ENCODE measurements at places on chromosomes 3 and 15.
A peak's percentile ranks its signal among the peaks of the same experiment; 100 is the strongest.

DNA sequence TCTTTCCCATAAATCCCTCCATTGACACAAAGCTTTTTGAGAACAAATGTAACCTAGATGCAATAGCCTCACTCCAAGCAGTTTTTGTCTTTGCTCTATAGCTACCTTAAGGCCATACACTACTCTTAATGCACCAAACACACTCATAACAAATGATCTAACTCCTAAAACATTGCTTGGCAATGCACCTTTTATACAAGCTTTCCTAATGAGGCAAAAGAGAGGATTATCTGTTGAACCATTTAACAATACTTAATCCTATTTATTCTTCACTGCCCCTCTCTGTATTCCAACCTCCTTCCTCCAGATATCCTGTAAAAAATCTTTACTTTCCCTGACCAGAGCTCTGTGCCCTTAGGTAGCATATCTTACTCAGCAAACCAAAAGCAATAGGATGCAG lies 558.1 kb upstream of the MDFIC2 start:
- DNase-seq: no peak

DNA sequence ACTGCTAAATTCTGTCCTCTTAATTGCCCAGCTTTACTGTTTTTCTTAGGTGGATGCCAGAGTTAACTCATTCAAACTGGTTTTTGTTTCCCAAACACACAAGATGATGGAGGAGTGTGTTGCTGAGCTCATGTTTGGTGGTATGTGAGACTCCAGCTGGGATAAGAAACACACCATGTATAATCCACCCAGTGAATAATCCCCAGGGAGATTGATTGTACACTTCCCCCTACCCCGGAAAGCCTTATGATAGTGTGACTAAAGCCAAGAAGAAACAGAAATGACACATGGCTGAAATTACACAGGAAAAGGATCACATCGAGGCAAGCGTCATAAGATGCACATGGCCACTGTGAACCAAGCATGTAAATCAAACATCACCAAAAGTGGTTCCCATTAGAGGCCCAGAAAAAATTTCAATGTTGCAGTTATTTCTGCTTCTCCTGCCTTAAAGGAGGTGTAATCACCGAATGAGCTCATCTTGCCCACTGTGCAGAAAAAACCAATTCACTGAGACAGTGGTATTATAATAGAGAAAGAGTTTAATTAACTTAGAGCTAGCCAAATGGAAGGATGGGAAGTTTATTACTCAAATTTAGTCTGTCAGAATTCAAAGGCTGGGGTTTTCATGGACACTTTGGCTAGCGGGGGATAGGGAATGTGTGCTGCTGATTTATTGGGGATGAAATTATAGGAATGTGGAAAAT lies 56.7 kb upstream of the MAGI1 start:
- no peak for DNase-seq

DNA sequence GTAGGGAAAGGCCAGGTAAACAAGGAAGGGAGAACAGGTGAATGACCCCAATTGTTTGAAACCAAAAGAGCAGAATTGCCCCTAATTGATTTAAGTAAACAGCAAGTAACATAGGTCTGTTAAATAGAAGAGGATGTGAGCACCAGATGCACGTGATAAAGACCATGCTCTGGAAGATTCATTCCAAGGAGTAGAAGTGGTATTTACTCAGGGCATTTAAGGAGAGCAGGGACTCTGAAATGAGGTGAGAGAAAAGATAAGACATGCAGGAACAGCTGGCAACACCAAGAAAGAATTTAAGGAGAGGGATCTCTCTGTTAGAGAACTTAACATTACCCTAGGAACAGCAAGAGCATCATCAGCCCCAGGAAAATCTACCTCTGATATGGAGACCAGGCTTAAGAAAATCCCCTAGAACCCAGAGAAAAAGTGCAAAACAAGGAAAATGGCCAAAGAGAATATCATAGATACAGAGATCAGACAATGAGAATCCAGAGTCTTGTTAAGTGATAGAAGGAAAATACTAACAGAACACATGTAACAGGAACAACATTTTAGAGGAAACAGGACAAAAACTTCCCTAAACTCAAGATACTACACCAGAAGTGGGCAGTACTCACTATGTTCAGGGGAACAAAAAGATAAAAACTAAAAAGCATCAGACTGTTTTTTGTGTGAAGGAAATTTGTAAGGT lies 6.4 kb downstream of the NUDT16 start:
- DNase-seq: no peak

DNA sequence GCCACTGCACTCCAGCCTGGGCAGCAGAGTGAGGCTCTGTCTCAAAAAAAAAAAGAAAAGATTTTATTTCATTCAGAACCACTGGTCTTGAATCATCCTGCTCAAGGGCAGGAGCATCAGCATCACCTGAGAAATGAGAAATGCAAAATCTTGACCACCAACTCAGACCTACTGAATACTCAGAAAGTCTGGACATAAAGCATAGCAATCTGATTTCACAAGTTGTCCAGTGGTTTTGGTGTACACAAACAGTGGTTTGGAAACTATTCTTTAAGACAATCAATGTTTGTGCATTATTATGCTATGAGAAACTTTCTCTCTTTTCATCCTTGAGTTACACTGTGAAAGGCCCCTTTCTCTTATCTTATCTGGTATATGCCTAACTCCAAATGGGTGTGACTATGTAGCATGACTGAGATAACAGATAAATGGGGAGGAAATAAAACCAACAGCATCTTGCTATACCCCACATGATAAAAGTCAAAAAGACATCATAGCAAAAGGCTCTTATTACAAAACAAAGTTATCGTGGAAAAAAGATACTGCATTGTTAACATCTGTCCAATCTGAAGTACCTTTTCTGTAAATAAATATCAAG lies 174.2 kb upstream of the STT3B start:
- DNase-seq: no peak

DNA sequence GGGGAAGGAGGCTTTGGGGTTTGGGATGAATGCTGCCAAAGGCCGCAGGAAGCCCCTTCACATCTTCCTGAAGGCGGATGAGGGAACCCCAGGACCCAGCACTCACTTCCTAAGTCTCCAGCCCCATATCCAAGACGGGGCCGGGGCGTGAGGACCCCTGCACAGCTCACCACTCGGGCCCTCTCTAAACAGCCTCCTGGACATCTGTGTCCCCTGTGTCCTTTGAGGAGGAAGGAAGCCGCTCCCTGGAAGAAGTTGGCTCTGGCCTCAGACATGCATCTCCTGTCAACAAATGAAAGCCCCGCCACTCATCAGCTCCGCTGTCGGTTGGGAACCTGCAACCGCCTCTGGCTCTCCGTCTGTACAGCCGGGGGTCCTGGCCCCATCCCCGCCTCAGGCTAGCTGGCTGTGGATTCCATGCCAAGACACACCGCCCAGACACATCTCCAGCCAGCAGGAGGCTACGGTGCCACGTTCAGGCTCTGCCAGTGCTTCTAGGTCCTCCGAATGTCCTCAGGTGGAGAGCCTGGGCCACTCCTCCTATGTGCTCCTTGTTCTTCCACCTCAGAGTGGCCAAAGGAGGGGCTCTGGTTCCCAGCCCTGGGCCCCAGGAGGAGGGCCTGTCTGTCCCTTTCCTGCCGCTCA lies 140.0 kb upstream of the MEF2A start:
- DNase-seq: no peak

DNA sequence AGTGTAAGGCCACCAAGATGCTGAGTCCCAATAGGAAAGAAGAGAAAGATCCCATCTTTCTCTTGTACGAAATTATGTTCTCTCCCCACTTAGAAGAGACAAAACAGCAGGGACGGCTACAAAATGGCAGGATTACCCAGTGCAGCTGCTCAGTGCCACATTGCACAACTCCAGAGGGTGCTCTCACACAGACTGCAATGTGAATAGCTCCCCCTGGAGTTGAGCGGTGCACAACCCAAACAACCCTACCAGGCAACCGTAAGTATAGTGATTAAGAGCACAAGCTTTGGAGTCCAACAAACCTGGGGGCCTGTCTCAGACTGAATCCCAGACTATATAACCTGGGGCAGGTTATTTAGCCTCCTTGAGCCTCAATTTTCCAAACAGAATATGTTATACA lies 3.1 kb upstream of the BHLHE40 start:
- DNase-seq: no peak

- no peak for DNase-seq
Measured at GRCh38 chr15:87362531-87362930, 894.0 kb downstream of the NTRK3 start.

DNA sequence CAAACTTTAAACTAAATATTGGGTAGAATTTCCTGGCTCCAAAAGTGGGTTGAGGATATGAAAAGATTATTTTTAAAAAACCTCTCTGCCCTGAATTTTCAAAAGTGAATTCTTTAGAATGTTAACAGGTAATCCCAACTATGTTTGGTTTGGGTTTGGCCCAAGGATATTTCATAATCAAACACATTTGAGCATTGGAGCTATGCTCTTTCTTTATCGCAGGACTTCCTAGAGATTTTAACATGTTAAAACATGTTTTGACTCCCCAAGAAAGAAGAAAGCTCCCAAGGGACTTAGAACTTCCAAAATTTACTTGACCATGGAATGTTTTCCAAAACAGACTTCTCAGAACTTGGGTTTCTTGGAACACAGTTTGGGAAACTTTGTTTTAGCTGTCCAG lies 75.6 kb upstream of the SYNPR start:
- DNase-seq: no peak

- DNase-seq: no peak
Measured at GRCh38 chr15:52232327-52232726, 41.1 kb upstream of the GNB5 start.

- no peak for DNase-seq
Measured at GRCh38 chr3:189606774-189607173, 24.4 kb upstream of the TP63 start.

DNA sequence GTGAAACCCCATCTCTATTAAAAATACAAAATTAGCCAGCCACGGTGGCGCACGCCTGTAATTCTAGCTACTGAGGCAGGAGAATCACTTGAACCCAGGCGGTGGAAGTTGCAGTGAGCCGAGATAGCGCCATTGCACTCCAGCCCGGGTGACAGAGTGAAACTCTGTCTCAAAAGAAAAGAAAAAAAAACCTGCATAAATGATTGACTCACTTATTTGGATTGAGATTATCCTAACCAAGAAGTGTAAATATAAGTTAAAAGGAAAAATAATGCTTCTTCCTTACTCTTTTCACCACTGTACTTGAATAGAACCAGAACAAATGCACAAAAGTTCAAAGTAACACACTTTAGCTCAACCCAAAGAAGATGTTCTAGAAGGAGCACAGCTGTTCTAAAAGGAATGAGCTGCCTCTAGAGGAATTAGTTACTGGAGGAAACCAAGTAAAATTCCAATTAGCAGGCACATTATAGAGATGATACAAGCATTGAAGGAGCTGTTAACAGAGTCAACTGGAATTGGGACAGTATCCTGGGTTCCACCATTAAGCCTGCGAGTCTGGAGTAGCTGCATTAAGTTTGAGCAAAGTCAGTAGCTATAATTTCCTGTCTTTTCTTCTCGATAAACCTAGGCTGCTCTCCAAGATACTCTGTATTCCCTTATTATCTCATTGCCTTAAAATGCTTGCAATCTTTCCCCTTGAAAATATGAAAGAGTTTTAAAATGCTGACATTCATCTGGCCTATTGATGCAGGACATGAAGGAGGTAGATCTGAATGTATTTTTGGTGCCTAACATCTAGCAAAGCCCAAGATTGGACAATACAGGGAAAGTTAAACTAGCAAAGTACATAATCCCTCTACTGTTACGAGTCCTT lies 9.5 kb downstream of the MTHFS start:
- no peak for DNase-seq

GRCh38 chr3:143068059-143068458 lies 51.5 kb upstream of the CHST2 start:
- no peak for DNase-seq

DNA sequence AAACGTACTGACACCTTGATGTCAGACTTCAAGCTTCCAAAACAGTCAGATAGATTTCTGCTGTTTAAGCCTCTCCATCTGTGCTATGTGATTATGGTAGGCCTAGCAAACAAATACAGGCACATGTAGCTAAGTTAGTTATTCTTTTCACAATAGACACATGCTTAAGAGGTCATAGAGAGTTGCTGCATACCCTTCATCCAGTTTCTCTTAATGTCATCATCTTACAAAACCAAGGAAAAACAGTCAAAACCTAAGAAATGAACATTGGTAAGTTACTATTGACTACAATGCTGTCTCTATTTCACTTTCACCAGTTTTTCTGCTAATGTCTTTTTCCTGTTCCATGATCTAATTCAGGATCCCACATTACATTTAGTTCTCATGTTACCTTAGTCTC lies 946.8 kb downstream of the TUSC7 start:
- DNase-seq: no peak

DNA sequence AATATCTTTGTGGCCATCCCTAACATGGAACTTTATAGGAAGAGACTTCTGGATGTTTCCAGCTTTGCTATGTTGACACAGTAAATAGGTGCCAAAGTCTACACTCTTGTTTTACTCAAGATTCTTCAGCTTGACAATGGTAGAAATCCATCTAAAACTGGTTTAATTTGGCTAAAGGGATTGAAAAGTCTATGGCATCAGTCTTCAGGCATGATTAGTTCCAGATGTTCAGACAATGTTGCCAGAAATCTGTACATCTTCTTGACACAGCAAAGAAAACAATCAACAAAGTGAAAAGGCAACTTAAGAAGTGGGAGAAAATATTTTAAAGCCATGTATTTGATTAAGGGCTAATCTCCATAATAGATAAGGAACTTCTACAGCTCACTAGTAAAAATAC lies 130.5 kb downstream of the LRRC3B start:
- no peak for DNase-seq

GRCh38 chr15:33163816-33164215 lies 30.7 kb downstream of the FMN1 start:
- no peak for DNase-seq

DNA sequence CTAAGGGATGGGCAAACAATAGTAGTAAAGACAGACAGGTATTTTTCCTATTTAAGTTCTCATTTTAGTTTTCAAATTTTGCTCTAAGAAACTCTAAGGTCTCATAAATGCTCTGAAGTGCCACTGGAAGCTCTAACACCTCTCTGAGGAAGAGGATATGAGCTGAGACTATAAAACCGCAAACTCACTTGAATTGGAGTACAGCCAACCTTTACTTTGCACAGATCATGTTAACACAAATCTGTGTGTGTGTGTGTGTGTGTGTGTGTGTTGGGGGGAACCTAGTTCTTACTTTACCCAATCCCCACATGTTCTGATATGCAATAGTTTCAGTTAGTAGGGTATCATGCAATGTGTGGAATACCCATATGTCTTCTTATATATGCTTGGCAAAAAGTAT lies 446.8 kb downstream of the CHL1 start:
- no peak for DNase-seq

DNA sequence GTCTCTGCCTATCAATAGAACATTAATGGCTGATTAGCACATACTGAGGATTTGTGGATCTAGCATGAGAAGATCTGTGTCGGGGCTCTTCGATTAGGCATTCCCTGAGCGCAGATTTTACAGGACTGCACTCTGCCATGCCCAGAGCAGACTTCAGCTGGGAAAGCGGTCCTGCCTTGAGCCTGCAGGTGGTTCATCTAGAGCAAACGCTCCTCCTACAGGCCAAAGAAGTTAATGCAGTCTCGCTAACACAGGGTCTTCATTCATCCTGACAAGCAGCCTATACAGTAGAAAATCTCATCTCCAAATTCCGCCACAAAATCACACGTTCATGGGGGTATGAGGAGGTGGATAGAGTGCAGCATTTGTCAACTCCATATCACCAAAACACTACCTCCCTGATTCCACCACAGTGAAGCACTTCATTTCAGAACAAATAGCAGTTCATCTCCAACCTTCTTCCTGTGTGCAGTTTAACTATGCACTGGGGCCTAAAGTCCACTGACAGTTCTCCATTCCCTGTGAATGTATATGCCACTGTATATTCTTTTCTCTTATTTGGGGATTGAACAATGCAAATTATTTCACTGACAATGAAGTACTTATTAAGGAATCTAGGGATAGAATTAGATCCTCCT lies 405.8 kb downstream of the IGSF11 start:
- DNase-seq: peak; percentile 70

GRCh38 chr15:77688266-77688665 lies 55.6 kb upstream of the LINGO1 start:
- no peak for DNase-seq
